ENCODE measurements at places on chromosomes 5 and 9.

DNA sequence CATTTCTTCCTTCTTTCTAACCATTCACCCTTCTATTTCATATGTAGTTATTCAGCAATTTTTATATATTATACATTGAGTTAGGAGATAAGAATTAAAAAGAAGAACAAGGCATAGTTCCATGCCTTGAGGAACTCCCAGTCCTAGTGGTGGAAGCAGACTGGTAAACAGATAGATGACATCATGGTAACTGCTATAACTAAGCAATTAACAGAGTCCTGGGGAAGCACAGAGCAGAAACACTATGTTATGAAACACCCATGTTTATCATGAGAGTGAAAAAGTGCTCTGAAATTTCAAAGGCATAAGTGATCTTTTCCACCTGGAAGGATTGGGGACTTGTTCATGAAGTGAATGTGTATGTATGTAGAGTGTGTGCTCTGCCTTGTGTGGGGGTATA lies 14.6 kb downstream of the PAPPA start:
- DNase-seq = no peak

DNA sequence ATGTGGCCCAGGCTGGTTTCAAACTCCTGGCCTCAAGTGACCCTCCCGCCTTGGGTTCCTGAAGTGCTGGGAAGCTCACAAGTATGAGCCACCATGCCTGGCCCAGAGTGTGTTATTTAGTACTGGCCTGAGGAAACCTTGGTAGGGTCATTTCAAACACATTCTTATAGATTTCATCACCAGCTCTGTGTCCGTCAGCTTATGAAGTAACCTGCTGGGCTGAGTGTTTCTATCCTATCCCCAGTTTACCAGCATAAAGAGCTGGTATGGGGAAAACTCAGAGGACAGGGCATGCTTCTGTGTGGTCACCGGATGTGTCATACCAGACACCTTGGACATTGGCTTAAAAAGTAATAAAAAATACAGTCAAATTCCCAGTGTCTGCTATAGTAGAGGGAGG lies 45.3 kb downstream of the PTPN3 start:
- peak; percentile 8 for DNase-seq

DNA sequence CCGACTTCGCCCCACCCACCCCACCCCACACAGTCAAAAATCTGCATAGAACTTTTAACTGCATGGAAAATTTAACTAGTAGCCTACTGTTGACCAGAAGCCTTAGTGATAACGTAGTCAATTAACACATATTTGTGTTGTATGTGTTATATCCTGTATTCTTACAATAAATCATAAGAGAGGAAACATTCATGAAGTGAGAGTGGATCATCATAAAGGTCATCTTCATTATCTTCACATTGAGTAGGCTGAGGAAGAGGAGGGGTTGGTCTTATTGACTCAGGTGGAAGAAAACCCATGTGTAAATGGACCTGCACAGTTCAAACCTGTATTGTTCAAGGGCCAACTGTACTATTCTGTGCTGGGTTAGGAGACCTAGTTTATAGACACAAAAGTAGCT lies 31.4 kb downstream of the XPA start:
- DNase-seq = no peak

- no peak for DNase-seq
Observed at GRCh38 chr5:178418471-178419010, 171.7 kb downstream of the COL23A1 start.

DNA sequence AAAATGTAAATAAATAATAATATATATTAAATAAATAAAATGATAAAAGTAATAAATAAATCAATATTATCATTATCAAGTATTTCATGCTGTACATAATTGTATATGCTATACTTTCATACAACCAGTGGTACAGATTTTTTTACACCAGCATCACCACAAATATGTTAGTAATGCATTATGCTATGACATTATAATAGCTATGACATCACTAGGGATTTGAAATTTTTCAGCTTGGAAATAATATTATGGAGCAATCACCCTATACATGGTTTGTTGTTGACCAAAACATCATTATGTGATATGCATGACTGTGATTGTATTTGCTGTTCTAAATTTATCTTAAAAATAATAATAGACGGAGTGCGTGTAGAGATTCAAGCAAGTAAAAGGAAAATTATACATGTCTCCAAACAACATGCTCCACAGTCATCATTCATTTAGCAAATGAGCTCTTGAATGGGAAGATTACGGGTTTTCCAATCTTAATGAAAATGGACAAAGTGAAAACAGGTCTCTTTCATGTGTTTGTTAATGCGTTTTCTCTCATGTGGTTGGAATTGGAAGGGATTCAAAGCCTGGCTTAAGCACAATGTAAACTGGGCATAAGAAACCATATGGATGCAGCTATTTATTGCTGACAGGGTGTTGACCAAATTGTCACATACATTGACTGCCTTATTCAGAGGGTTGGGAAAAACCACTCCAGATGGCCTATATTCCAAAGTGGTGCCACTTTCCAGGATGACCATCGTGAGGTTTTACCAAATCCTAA lies 643.0 kb upstream of the RGMB start:
- DNase-seq = peak; percentile 46

DNA sequence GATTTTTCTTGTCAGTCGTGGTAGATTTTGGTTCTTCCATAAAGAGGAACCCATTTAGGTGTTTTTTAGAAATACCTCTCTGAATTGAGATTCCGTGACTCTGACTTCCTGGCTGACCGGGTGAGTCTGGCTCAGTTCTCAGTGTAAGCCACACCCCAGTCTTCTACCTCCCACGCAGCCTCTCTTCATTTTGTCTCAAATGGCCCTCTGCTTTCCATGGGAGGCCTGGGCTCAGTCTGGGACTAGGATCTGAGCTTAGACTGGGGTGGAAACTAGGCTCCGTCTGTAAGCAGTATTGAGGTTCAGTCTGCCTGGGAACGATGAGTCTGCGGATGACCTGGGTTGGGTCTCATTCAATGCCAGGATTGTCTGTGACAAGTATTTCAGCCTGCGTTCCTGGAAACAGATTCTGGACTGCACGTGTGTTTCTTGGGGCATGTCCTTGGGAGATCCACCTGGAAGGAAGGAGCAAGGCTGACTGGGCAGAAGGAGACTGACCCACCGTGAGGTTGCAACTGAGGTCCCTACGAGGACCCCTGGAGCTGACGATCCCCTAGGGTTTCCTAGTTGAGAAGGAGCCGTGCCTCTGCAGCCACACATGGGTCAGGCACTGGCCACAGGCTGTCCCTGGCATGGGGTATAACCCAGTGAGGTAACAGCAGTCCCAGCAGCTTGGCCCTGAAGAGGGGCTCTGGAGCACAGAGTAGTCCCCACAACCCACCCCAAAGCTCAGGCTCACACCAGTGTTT lies 12.4 kb upstream of the CRB2 start:
- no peak for DNase-seq

DNA sequence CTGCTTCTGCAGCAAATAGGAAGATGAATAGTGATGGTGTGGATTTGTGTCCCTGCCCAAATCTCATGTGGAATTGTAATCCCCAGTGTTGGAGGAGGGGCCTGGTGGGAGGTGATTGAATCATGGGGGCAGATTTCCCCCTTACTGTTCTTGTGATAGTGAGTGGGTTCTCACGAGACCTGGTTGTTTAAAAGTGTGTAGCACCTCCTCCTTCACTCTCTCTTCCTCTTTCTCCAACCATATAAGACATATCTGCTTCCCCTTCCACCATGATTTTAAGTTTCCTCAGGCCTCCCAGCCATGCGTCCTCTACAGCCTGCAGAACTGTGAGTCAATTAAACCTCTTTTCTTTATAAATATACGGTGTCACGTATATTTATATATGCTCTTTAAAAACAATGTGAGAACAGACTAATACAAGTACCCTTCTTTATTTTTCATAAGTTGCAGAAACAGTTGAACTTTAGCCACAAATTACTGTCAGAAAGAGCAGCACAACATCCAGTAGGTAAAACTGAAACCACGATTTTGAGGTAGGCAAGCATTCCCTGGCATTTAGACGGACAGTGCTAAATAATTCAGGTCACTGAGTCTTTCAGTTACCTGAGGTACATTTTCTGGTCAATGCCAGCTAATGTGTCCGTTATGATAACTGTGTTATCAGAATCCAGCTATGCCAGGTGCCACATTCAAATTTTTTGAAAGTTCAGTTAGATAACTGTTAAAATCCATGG lies 79.3 kb upstream of the SPEF2 start:
- no peak for DNase-seq

DNA sequence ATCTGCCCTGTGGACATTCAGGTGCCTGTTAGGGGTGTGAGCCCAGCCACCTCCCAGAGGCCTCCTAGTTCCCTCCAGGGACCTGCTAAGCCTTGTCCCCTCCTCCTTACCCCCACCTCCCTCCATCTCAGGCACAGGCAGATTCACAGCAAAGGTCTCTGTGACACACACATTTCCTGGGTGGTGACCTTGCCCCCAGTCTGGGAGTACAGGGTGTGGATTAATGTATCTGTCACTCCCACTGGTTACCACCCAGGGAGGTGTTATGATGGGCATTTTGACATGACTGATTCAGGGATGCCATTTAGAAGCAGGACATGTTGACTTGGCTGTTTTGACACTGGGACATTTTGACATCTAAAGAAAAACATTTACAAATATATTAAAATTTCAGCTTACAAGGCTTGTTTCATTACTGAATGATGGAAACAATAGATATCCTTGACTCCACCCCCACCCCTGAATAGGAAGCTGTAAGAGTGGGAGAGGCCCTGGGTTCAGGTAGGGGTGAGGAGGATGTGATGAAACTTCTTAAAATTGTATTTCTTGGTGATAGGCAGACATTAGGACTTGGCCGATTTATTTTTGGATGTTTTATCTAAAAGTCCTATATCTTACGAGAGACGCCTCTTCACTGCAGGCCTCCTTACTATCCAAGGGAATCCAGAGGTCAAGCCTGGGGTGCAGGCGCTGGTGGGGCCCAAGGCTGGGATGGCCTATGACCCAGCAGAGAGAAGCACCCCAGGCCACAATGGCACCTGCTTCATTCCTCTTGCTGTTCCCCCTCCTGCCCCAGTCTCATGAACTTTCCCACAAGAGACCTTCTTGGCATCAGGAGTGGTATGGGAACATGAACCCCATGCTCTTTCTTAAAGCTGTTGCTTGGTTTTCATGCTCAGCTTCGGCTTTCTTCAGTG lies 101.9 kb downstream of the MACROH2A1 start:
- DNase-seq = no peak

- DNase-seq = no peak
Observed at GRCh38 chr9:112809351-112809848, 58.8 kb downstream of the SNX30 start.

- DNase-seq = peak; percentile 41
Observed at GRCh38 chr5:169442403-169442874, 141.1 kb upstream of the SPDL1 start.

GRCh38 chr5:109191153-109191558 lies 218.6 kb downstream of the PJA2 start:
- peak; percentile 34 for DNase-seq

DNA sequence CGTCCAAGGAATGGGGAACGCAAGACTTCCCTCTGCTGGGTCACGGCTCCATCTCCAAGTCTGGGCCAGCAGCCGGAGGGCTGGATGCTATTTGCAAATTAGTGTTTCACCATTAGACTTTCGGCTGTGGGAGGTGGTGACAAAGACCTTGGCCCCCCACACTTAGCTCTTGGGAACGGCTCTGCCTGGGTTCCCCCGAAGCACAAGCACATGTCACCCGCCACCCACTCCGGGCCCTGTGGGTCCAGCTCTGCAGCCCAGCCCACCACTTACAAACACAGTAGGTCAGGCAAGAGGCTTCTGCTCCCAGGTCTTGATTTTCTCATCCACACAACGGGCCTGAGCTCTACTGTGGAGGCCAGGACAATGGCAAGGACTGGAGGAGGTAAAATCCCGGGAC lies 25.8 kb upstream of the TMEM250 start:
- DNase-seq = no peak

DNA sequence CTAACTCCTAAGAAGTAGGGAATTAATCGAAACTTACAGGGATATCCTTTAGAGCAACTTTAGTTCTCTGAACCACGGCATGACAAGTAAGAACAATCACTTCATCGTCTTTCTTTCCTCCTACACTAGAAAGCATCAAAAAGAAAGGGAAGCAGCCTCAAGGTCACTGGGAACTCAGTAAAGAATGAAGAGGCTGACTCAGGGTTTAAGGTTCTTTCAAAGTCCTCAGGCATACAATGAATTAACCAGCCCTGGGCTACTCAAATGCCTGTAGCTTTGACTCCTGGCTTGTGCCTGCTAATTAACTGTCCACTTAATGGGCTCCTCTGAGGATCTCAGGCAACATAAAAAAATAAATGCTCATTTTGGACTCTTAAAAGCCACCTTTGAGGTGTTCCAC lies 102.0 kb downstream of the TRIM32 start:
- no peak for DNase-seq

DNA sequence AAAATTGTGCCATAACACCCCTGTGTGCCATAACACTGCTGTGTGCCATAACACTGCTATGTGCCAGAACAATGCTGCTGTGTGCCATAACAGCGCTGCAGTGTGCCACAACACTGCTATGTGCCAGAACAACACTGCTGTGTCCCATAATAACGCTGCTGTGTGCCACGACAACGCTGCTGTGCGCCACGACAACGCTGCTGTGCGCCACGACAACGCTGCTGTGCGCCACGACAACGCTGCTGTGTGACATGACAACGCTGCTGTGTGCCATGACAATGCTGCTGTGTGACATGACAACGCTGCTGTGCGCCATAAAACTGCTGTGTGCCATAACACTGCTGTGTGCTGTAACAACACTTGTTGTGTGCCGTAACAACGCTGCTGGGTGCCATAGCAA lies 25.9 kb downstream of the CFAP90 start:
- DNase-seq = no peak

DNA sequence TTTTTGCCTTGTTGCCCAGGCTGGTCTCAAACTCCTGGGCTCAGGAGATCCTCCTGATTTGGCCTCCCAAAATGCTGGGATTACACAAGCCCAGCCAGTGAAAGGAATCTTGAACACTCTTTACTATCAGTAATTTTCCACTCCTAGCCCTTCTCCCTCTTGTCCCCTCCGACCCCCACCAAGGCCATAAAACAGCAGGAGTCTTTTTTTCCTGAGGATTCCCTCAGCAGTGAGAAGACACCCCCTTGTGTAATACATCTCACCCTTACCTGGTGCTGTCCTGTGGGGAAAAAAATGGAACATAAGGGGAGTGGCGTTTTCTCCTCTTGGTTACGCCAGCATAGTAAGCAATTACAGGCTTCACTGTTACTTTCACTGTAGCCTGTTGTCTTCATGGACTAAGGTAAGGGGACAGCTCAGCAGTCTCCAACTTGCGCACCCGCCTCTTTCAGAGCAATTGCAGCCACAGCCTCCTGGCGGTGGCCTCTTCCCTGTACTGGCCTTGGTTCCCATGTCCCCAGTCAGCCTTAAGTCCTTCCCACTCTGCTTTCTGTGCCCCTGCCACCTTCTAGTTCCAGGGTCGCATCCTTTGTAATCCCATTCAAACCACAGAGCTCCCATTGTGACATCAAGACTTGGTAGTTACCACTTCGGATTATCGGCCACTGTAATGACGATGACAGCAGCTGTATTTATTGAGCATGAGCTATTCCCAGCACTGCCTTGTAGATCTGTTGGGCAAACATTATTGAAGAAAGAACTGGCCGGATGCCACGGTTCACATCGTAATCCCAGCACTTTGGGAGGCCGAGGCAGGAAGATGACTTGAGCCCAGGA lies 10.0 kb downstream of the NAIF1 start:
- no peak for DNase-seq

- DNase-seq = no peak
Observed at GRCh38 chr9:87883990-87884389, 1.3 kb downstream of the SPATA31E1 start.
